ENCODE measurements at places on chromosomes 5 and 9.

DNA sequence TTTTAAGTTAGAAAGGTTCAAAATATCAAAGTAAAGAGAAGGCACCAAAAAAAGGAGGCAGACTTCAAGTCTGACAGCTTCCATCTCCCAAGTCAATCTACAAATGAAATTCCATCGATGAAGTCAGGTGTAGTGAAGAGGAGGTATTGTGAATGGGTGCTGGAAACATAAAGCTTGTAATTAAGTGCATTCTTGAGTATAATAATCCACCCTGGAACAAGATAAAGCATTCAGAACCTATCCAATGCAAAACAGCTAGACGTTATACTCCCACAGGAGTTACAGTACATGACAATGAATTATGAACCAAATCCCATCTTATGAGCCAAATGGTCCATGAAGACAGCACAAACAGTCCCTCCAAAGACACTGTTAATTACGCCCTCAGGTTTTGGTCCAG lies 22.3 kb downstream of the BNC2 start:
- DNase-seq: no peak

DNA sequence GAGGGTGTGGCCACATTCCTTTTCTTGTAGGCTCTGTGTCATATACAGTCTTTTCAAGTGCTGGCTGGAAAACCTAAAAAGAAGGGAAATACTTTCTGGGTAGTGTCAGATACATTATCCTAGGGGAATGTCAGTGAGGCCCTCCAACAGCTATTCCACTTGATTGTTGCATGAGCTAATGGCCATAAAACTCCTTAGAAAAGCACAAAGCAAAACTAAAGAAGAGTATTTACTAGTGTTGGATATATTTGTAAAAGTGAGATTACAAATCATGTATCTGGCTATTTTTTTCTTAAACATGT lies 829 bp downstream of the ANXA1 start:
- no peak for DNase-seq

GRCh38 chr9:20380546-20380945 lies 241.8 kb downstream of the MLLT3 start:
- DNase-seq: no peak

- no peak for DNase-seq
Observed at GRCh38 chr5:137659209-137659608, 76.7 kb downstream of the KLHL3 start.

DNA sequence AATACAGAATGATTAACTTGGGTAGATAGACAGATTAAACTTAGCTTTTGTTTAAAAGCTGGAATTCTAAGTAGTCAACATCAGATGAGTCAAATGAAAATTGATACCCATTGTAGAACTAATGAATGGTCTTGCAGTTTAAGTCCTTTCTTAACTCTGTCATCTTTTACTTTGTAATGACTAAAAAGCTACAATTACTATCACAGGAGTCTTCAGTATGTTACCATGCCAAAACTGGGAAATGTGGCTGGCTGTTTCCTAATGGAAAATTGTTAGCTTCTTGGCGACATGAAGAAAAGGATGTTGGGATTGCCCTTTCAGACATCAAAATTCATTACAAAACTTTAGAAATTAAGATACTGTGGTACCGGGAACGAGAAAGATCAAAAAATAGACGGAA lies 20.2 kb upstream of the ANXA1 start:
- DNase-seq: no peak

DNA sequence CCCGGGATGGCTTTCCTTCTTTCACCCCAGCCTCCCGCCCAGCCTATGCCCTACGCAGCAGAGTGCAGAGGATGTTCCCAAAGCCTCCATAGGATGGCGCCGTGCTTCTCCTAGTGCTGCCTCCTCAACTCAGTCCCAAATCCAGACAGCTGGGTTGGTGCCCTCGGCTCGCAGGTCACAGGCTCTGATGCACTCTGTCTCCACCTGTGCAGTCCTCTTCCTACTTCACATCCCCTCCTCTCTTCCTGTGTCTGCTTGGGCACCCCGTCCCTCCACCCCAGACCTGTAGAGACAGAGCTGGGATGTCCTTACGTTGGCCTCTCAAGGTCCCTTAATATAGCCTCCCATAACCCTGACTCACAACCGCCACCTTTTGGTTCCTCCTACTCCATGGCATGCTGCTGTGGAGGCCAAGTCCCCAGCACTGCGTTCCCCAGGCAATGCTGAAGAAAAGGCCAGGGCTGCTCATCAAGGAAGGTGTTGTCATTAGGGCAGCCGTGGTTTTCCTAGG lies 314.4 kb downstream of the GADD45G start:
- DNase-seq: no peak

GRCh38 chr9:132755096-132755495 lies 84.8 kb downstream of the GTF3C4 start:
- DNase-seq: no peak

DNA sequence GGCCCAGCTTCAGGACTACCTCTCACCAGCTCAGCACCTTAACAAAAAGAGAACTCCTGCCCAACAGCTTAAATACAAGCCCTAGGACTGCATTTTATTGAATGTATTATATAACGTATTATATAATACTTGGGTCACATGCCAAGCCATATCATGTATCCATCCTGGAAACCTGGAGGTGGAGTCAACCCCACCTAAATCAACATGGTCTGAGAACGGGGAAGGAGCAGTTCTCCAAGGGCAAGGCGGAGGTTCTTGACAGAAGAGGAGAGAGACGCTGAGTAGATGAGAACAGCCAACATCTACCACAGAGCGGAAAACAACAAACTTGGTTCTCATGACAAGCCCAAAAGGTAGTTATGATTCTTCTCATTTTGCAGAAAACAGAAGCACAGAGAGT lies 163.4 kb downstream of the FGF18 start:
- no peak for DNase-seq
